GM12865 (cell line): ENCODE measurements at places on chromosomes 1 and 21.

- DNase-seq: no peak
Observed at GRCh38 chr1:87473203-87473661, 144.6 kb downstream of the LMO4 start.

DNA sequence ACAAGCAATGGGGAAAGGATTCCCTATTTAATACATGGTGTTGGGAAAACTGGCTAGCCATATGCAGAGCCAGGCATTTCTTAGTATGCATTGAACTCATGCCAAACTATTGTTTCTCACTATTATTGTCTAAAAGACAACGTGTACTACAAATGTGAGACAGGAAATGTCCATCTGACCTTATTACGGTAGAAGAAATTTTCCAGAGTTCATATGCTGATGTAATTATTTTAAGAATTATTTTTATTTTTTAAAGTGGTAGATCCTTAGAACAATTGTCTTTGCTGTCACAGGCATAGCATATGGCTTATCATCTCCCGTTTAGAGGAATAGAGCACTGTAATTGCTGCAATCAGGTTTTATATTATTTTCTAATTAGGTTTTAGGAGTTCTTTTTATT lies 75.2 kb upstream of the S1PR1 start:
- DNase-seq: no peak

- no peak for DNase-seq
Observed at GRCh38 chr1:12215118-12215961, 14.5 kb upstream of the VPS13D start.

DNA sequence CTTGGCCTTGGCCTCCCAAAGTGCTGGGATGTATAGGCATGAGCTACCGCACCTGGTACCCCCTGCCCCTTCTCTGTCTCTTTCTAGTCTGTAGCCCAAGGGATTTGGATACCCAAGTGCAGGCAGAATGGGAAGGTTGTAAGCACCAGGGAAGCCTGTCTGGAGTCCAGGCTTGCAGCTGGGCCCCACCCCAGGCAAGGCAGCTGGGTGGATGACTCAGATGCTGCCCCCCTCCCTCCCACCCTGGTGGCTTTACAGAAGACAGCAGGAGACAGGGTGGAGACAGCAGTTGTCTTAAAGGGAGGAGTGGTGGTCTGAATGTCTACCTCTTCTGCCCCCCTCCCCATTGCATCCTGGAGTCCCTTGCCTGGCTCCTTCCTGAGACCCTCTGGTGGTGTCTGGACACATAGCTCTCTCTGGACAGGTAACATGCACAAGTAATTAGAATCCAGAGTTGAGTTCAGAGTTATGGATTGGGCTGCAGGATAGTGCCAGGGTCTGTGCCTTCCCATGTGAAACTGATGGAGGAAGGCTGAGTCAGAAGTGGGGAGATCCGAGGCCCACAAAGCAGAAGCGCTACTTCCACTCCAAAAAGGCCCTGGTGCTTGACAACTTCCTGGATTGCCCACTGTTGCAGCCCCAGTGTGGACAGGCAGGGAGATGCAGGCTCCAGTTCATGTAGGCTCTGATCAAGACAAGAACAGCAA lies 5.1 kb downstream of the LMNA start:
- peak; percentile 69 for DNase-seq

GRCh38 chr1:53470155-53470554 lies 11.0 kb downstream of the DMRTB1 start:
- DNase-seq: no peak

DNA sequence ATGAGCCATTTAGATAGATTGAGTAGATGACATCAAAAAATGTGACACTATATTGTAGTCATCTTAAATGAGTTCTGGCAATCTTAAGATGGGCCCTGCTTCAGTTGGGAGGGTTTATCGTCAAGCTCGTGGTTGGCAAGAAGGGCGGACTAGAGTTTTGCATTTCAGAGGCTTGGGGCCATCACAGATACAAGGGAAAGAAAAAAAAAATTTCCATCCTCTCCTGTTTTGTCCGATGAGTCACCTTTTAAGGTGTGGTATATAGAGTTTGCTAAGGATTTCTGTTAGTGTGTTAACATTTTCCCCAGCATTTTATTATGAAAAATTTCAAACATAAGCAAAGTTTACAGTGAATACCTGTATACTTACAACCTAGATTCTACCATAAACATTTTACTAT lies 31.8 kb upstream of the KCNQ4 start:
- DNase-seq: no peak

DNA sequence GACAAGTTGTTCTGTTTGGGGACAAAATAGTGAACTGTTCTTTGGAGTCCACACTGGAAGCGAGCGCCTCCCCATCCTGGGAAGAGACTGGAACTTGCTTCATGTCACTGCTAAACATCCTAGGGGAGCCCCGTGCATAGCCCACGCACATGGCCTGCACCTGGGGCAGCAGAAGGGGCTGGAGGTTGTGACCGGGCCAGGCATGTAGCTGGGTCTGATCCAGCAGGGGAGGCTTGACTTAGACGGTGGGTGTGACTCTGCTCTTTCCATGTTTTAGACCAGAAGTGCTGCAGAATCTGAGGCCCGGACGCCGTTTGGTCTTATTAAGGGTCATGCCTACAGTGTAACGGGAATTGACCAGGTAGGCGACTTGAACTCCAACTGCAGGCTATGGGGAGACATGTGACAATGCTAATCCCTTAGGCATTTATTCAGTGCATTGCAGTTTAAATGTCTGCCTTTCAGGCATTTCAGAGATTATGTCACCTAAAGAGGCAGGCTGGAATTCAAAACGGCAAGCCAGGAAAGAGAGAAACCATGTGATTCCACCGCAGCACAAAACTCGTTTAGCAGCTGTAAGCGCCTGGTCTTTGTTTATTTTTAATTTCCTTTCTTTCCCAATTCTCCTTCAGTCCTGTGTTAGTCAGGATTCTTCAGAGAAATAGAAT lies 21.8 kb downstream of the CAPN9 start:
- DNase-seq: no peak

GRCh38 chr1:157147037-157147436 lies 8.8 kb upstream of the ETV3 start:
- no peak for DNase-seq

- DNase-seq: no peak
Observed at GRCh38 chr1:68308034-68308433, 75.7 kb upstream of the WLS start.
